NCI-H460 (cell line): ENCODE measurements at places on chromosomes 5 and 9.

- no peak for DNase-seq
Observed at GRCh38 chr9:25681266-25681665, 3.0 kb upstream of the TUSC1 start.

- no peak for DNase-seq
Observed at GRCh38 chr9:135515083-135515951, 5.9 kb upstream of the LCN1 start.

DNA sequence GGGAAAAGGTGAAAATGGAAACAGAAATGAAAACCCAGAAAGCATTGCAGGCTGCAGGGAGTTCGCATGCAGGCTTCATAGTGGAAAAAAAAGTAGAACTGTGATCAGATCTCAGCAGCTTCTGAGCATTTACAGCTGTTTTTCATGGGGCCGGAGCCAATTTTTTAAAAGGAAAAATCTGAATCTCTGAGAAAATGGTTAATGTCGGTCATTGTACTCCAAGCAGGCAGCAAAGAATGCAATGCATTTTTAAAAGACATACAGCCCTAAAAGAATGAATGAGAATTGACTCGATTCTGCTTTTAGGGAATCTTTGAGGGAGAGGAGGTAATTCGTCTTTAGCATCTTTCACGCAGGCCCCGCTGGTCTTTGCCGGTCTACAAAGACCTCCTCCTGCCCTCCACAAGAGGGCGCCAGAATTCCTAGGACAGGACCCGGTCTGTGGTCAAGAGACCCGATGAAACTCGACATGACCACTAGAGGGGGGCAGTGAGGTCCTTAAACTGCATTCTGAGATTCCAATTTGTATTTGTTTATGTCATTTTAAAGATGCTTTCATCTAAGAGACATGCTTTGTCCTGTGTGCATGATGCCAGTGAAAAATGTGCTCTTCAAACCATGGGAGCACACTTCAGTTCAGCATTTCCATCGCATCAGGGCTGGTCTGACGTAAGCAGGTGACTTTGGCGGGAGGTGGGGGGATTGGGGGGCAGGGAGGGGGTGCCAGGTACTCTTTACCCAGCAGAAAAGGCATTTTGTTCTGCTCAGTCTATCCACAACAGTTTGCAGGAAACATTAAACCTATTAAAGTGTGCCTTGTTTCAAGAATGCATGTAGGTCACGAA, 43.7 kb upstream of the TMEM252 start:
- DNase-seq: peak; percentile 86

GRCh38 chr9:130713286-130713960, 19.8 kb downstream of the EXOSC2 start:
- DNase-seq: no peak

DNA sequence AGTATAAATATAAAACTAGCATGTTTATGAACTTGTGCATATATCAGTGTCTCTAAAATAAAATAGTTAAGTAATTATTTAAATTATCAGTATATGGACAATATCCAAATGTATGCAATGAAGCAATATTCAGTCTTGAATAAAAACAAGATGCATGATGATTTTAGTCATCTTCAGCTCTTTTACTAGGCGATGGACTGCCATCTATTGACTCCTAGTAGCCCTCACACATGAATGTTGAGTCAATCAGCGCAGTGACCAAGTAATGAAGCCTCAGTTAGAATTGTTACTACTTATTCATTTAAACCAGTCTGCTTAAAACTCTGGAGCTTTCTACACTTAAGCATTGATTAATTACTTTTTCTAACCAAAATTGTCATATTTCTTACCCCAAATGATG, 92.9 kb upstream of the GRHPR start:
- peak; percentile 14 for DNase-seq

DNA sequence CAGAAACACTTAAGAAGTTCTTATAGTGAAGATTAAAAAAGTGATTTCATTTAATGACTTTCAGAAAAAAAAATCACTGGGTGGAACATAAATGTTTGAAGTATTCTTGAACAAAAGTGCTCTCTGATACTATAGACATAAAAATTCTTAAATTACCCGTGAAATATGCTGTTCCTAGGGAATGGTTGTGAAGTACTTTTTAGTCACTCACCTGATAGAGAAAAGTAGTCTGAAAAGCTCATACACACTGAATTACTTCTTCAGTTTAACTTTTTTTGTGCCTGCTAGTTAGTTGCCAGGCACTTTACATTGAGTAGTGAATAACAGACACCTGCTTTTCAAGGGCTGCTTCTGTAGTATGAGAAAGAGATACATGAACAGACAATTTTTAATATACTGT, 78.0 kb downstream of the SH3GL2 start:
- DNase-seq: no peak

GRCh38 chr5:172414531-172415361, 39.6 kb downstream of the SH3PXD2B start:
- no peak for DNase-seq

DNA sequence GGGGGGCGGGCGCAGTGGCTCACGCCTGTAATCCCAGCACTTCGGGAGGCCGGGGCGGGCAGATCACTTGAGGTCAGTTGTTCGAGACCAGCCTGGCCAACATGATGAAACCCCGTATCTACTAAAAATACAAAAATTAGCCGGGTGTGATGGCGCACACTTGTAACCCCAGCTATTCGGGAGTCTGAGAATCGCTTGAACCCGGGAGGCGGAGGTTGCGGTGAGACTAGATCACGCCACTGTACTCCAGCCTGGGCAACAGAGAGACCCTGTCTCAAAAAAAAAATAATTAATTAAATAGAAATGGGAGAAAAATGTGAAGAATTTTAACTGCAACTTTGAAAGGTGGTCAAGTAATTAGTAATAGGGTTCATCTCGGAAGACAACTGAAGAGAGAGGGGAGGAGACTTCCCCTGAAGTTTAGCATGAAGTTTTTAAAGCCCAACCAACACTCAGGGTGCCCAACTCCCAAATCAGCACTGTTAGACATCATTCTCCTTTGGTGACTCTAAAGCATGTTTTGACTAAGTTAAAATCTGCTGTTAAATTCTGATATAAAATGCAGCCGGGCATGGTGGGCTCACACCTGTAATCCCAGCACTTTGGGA, 1.4 kb upstream of the CSNK1A1 start:
- DNase-seq: no peak

GRCh38 chr5:160699301-160699700, 152.7 kb downstream of the ATP10B start:
- no peak for DNase-seq

DNA sequence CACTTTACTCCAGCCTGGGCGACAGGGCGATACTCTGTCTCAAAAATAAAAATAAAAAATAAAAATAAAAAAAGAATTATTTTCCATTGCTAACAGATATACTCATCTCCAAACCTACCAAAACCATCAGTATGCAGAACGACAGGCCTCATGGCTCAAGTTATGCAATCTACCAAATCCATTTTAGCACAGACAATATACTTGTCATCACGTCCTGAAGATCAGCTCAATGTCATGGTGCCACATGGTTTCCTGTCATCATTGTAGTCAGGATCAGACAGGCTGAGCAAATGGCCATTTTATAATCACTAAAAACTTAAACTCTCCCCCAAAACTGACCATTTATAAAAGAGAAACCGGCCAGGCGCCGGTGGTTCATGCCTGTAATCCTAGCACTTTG, 69.1 kb downstream of the HABP4 start:
- no peak for DNase-seq

- no peak for DNase-seq
Observed at GRCh38 chr5:149157330-149157729, 16.0 kb downstream of the ABLIM3 start.

GRCh38 chr5:116572350-116573278, 2.0 kb downstream of the SEMA6A start:
- DNase-seq: no peak

DNA sequence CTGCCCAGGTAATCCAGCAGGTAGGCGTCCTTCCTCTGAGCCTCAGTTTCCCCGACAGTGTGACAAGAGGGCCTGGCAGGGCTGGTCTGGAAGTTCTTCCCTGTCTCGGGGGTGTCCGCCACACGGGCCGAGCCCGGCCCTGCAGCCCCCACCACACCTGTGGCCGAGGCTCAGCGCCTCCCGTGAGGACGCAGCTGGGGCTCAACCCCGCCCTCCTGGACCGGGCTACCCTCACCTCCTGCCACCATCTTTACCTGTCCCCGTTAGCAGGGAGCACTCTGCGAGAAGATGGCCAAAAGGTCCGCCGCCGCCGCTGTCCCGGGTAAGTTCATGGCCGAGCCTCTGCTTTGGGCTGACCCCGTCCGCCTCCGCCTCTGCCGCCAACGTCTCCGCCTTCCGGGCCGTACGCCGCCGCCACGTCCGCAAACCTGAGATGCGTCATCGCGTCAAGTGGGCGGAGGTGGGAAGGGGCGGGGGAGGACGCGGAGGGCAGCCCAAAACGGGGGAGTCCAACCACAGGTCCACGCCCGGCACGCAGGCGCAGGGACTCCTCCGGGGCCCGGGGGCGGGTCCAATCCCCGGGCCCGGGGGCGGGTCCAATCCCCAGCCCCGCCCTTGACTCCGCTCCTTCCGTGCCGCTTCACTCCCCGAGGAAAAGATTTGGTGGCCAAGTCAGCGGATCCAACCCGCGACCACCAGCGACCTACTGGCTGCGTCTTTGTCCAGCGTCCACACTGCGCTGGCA, at the start of gene LYSMD3:
TSS of gene LYSMD3 (minus strand) at position 391 of the 745 bp plus-strand sequence. CDS start 4,295 bp downstream, outside the sequence.
- peak; percentile 98 for DNase-seq

GRCh38 chr5:66565878-66566277, 30.3 kb upstream of the MAST4 start:
- DNase-seq: no peak

DNA sequence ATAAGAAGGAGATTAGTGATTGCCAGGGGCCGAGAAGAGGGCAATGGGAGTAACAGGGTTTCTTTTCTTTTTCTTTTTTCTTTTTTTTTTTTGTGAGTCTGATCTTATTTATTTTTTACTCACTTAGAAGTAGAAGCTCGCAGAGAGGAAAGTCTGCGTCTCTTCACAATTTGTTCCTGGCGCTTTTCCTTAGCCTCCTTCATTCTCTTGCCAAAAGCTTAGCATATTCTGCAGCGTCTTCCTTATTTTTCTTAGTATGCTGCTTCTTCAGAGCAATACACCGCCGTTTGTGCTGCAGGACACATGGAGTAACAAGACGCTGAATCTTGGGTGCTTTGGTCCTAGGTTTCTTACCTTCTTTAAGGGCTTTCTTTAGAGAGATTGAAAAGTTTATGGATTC, 30.3 kb upstream of the DENND4C start:
- DNase-seq: no peak
